Small intestine (tissue), 16 donors: ENCODE measurements at places on chromosomes 2 and 18.

- DNase-seq = no peak
Observed at GRCh38 chr2:61943251-61943650, 37.8 kb downstream of the COMMD1 start.

GRCh38 chr2:109347626-109348025, 218.6 kb downstream of the SH3RF3 start:
- DNase-seq = no peak

DNA sequence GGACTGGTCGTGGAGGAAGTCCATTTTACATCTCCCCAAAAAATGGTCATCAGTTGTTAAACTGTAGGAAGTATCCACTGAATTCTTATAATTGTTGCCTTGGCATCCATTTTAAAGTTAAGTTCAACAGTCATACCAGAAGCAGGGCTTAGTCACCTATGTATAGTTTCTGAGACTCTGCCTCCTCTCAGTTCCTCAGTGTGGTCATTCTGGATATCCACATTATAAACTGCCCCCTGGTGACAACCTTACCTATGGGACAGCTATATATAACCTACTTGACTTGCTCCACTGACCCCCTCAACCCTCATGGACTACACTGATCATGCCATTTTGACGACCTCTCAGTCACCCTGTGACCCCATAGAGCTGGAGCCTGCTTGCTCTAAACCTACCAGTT, 617.0 kb downstream of the LRP1B start:
- no peak for DNase-seq

DNA sequence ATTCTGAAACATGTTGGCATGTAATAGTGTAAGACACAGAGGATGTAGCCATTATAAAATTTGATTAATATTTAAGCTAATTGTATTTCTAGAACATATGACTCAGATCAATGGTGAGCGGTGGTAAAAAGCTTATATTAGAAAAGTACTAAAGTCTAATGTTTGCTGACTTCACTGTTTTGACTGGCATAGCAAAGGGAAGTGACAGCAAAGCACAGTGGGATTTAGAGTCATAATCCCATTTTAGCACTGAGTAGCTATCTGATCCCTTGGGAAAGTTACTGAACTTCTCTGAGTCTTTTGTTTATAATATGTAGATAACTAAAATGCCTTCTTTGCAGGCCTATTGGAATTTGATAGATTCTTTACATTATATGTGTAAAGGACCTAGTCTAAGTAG, 60.4 kb downstream of the KIAA1328 start:
- peak; percentile 42 for DNase-seq

DNA sequence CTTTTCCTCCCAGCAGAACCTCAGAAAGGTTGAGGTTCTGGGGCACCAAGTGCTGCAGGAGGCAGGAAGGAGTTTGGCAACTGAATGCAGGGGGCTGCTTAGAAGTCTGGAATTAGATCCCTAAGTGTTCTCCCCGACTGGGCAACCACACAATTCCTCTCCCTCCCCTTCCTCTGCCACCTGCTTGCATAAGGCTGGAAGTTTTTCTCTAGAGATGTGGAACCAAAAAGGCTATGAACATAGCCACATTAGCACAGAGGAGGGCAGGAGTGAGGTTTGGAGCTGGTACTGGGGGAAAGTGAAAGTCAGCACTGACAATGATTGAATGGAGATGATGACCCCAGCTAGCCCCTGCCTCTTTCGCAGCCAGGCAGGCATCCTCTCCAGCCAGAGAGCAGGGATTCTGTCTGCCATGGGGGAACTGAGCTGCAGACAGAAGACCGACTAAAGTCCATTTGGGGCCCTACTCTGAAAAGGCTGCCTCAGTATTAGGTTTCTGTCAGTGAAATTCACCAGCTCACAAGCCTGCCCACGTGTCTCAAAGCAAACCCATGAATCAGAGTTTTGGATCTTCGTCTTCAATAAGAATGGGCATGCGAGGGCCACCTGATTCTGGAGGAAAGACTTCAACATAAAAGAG, 87.9 kb upstream of the ITGA6 start:
- DNase-seq = peak; percentile 90

- DNase-seq = no peak
Observed at GRCh38 chr18:21453511-21453901, 147.0 kb downstream of the ESCO1 start.

DNA sequence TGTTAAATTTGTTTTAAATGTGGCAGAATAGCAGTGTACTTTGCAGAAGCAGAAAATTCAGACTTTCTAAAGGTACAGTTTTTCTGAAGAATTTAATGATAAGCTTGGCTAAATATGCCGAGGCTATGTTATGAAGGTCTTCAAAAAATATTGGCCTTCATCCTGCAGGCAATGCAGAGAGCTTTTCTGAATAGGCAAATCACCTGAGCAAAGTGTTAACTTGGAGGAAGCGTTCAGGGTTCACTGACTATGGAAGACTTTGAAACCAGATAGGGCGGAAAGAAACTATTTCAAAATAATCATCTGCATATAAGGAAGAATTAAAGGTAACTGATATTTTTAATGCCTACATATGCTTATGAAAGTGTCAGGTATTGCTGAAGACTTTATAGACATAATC, 133.7 kb upstream of the SETBP1 start:
- peak; percentile 8 for DNase-seq

GRCh38 chr2:131426727-131427126, 49.2 kb upstream of the TUBA3D start:
- no peak for DNase-seq

GRCh38 chr2:106642679-106643078, 155.5 kb downstream of the CD8B2 start:
- DNase-seq = no peak

- DNase-seq = no peak
Observed at GRCh38 chr18:41372046-41372665, 582.9 kb upstream of the PIK3C3 start.

DNA sequence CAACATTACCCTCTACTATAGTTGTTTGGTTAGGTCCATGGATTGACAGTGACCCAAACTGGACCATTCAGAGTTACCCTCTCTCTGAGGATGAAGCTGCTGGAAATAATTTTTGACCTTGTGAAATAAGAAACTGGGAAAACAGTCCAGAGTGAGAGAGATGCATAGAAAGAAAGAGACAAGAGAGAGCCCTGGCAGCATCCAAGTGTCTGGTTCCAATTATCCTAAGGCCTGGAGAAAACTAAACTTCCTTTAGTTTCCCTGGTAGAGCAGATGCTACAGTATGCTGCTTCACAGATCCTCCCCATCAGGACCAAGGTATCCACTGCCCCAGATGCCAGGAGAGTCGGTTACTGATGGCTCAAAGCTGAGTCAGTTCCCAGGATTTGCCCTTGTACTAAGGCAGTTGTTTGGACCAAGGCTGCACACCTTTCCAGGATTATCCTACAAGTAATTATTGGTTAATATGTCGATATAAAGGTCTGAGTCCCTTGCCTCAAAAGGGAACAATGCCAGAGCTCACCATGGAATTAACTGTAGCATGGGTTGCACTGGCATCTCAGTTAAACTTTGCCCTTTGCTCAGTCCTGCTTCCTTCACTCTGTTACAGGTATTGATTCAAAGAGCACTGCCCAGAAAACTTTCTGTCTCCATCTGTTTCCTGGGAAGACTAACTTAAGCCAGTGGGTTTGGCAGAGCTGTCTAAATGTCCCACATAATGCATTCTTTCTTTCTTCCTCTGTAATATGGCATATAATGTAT, 14.6 kb upstream of the CHN1 start:
- peak; percentile 62 for DNase-seq
